ENCODE measurements at places on chromosomes 11 and 22. TPM values are rescaled to one million over a fixed set of nuclear protein-coding genes. Genes with fewer than 3 reads are reported as not detected.

DNA sequence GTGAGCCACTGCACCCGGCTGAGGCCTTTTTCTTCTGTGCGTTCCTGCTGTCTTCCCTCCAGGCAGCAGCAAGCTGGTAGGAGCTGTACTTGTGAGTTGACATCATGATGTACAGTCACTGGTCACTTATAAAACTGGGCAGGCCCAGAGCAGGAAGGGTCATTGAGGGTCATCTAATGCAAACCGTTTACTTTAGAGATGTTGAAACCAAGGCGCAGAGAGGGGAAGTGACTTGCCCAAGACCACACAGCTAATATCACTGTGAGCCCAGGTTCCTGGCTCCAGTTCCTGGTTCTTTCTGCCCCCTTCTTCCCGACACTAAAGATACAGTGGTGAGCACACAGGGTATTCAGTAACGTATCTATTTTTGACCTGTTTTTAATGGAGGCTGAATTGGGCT, 27.3 kb downstream of the PTPRJ start:
- no peak for DNase-seq

- DNase-seq: no peak
Measured at GRCh38 chr11:78961247-78961646, 386.6 kb upstream of the NARS2 start.

- DNase-seq: no peak
Measured at GRCh38 chr11:17865765-17866428, 131.3 kb downstream of the KCNC1 start.

DNA sequence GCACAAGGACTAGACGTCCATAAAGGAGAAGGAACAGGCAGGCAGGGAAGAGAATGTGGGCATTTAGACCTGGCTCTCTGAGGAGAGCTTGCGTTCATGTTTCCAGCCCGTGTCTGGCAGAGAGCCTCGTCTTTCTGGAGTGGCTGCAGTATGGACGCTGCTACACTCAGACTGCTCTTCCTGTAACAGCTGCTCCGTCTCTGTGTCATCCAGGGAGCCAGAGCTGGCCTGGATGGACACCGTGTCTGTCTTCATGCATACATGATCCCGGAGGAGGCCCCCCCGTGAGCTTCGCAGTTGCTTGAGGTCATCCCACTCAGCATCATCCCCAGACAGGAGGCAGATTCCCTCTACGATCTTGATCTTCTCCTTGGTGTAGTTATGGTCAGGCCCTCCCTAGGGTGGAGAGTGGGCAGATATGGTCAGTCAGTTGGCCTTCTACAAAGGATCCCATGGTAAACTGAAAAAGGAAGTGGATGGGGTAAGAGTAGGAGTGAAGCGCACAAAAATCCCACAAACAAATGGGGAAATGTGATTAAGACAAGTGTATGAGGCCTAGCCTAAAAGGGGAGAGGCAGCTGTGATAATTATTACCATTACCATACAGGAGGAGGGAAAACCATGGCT, 13.0 kb upstream of the CKAP5 start:
- DNase-seq: no peak

The RASD2 gene
- total RNA-seq: 5.8 TPM

Data from posterior vena cava (tissue), 2 donors.